ENCODE measurements at places on chromosomes 2 and 18.

DNA sequence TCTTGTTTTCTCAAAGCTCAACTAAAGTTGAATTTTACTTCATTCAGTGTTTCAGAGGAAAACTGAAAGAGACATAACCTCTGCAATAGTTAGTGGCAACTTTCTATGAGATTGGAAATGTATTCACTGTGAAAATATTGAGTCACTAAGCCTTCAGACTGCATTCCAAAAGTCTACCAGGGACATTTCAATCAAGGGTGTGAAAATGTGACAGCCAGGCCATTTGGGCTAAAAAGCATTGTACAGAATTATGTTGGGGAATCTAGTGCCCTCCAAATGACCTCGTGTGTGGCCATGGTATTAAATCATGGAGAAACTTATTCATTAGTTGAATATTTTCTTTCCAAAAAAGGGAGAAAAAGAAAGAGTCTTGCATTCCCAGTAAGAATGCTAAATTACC is 251.9 kb downstream of the GRB14 start:
- no peak for DNase-seq

DNA sequence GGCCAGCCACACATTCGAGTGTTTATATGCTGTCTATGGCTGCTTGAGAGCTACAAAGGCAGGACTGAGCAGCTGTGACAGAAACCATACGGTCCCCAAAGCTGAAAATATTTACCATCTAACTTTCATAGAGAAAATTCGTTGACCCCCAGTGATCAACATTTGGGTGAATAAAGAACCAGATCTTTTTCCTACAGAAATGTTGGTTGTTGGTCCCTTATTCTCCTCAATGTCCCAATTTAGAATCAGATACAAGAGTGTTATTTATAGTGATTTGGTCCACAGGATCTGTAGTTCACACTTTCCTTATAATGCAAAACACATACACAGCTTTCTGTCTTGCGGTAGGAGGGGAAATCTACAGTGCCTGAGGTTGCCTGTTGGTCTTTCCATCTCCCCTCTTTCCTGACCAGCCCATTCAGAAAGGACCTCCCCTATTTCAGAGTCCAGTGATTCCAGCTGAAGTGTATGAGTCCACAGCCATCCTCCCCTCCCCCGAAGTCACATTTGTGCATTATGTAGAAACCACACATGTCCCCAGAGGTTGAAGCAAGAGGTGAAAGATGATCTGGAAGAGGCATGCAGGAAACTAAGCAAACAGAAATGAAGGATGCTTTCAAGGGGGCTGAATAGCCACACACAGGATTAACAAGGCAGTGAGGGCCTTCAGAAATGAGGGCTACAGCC is 61.9 kb downstream of the SPRED2 start:
- DNase-seq = no peak

GRCh38 chr2:217402761-217403383 is 543.0 kb upstream of the TNP1 start:
- no peak for DNase-seq

- DNase-seq = no peak
These were observed 767.9 kb upstream of the ID2 start for GRCh38 chr2:7913974-7914373.

DNA sequence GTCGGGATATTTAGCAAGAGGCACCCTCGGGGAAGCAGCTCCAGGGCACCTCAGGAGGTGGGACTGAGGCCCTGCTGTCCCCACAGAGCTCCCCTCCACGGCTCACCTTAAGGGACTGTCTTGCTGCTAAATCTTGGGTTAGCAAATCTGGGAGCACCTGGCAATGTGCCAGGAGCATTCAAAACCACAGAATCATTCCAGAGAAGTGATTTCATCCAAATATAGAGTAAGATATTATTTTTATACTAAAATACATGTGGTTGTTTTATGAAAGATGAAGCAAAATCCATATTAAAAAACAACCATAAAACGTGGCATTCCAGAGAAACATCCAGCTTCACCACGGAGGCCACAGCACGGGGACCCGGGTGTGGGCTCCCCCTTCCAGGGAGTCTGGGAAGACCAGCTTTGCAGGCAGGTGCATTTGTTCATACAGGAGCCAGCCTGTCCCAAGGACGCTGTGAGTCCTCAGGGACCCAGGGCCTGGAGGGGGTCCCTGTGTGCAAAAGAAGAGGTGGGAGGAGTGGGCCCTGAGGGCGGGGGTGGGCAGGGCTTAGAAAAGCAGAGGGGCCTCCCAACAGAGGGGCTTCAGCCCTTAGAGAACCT is 16.3 kb downstream of the HS1BP3 start:
- no peak for DNase-seq

DNA sequence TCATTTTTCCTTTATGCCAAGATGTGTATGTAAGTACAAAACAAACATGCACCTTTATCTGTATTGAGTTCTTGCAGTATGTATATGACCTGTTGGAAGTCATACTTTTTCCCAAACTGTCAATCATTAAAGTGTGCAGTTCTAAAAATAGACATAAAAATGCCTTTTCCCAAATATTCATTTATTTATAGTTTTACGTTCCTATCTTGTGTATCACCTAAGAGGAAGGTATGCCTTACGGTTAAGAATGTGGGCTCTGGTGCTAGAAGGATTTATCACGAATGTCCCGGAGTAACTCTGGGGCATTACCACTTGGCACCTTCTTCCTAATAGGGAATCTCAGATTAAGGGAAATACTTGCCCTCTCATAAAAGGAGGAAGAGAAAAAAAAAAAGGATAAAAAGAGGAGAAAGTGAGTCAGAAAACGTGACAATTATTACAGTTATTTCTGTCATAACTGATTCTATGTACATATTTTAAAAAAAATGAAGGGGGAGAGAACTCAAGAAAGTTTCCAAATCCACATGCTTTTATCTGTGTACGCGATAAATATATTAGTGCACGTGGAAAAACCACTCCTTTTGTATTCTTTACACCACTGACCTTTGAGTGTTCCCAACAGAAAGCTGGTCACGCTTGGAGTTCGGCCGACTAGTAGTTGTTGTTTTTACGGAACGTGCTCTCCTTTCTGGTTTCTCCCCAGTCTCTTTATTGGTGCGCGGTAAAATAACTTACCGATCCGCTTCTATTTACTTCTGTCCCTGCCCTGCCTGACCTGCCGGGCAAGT is 721 bp downstream of the MCEE start:
- DNase-seq = no peak

DNA sequence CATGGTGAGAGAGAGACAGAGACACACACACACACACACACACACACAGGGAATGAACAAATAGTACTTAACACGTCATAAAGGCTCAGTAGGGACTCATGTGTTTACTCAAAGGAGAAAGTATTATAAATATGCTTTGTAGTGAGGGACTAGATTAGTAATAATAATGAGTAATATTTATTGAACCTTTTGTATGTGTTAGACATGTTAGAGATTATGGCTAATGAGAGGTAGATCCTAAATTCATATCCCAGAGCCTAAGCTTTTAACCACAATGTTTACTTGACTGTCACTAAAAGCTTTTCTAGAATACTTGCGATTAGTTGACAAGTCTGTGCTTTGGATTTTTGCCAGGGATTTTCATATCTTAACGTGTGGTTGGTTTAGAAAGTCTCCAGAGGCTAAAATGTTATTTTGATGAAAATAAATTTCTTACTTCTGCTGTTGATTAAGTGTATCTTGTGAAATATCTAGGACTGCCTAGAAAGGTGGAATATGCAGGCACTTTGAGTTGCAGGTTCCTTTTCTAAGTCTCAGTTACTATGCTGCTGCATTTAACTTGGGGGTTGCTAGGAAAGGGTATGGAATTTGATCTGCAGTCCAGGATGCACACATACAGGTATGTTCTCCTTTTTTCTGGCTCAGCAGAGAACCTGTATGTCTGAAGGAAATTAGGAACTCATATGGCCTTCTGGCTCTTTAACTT is 64.5 kb downstream of the UBR3 start:
- no peak for DNase-seq

GRCh38 chr2:21860907-21861306 is 737.1 kb downstream of the TDRD15 start:
- DNase-seq = no peak

GRCh38 chr18:59149416-59149815 is 9.7 kb downstream of the SEC11C start:
- no peak for DNase-seq

- DNase-seq = no peak
These were observed 71.6 kb downstream of the GNAL start for GRCh38 chr18:11760498-11761167.

GRCh38 chr2:40513201-40513600 is 61.3 kb upstream of the SLC8A1 start:
- DNase-seq = no peak

- no peak for DNase-seq
These were observed 72.6 kb upstream of the NOL4 start for GRCh38 chr18:34297287-34297686.

GRCh38 chr18:77131652-77132368 is 773 bp downstream of the MBP start:
- no peak for DNase-seq

DNA sequence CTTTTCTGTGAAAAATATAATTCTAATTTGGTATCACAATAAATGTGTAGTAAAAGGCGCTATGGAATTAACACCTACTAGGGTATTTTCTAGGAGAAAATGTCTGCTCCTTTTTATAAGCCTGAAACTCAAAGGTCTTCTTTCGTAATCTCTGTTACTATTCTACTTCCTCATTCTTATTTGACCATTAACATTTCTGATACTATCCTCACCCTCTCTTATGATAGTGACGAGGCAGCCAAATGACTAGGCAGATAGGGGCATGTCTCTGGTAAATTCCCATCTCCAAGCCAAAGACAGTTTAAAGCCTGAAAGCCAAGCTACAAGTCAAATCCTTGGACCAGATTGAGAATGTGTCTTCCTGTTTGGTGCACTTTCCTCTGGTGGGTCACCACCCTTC is 251.7 kb downstream of the LRRTM4 start:
- DNase-seq = no peak

DNA sequence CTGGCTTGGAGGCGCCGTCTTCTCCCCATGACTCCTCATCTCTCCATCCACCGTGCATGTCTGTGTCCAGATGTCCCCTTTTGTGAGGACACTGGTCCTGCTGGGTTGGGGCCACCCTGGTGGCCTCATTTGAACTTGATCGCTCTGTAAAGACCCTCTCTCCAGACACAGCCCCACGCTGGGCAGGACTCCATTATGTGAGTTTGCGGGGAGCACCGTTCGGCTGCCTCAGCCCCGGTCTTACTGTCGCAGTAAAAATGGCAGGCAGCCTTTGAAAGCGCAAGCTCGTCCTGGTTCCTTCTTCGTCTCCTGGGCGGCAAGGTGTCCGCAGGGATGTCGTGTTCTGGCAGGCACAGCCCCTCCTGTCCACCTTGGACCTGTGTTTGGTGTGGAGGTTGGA is 17.7 kb downstream of the NFATC1 start:
- DNase-seq = no peak

DNA sequence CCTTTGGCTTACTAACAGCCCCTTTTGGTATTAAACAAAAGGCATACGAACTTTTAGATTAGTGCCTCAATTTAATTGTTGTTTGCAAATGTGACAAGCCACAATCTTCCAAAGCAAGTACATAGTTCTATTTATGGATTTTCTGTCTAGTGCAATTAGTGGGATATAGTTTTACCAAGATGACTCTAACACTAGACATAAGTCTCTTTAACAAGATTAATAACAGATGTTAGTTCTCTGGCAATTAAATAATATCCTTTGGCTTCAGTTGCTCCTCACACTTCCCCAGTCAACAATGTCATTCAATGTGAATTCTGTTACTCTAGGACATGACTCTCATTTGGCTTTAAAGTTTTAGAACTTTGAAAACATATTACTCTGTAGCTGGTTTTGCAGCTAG is 16.7 kb upstream of the MC4R start:
- DNase-seq = no peak

DNA sequence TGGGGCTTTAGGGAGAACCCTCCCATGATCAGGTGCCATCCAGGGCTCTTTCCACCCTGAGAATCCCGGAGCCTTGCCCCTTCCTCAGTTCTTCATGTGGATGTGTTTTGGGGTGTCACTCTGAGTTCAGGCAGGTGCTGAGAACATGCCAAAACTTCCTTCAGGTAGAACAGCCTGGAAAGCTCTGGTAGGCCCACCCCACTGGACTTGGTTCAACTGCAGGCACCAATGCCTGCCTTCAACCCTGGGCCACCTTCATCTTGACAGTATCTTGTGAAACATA is 85.8 kb downstream of the EPAS1 start:
- no peak for DNase-seq

GRCh38 chr2:72143441-72144273 is 4.0 kb downstream of the CYP26B1 start:
- DNase-seq = no peak

DNA sequence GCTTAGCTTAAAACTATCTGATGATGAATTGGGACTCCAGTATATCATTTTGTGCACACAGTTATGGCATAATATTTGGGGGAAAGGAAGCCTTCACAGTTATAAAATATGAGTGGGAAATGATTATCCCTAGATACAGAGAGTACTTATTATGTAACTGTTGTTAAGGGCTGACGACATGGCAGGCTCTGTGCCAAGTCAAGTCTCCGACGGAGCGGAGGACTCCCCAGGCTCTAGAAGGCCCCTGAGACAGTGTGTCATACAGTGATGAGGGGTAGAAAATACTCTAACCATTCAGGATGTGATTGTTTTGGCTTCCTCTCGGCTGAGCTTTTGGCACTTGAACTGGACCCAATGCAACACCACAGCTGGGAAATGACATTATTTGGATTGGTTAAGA is 211.8 kb downstream of the SLC8A1 start:
- DNase-seq = no peak

DNA sequence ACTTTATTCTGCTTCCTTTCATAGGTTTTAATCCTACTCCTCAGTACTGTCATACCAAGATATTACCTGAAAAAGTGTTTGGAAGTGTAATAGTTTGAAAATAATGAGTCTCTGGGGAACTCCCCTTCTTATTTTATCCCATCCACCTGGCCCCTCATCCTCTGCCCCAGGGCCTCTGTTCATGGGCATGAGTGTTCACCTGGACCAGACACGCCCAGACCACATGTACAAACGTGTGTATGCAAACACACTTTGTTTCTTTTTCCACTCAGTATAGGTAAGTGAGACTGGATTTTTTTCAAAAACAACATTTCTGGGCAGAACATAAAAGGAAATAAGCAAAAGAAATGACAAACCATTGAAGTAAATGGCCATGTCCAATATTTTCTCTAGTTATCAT is 62.1 kb upstream of the THSD7B start:
- DNase-seq = no peak

DNA sequence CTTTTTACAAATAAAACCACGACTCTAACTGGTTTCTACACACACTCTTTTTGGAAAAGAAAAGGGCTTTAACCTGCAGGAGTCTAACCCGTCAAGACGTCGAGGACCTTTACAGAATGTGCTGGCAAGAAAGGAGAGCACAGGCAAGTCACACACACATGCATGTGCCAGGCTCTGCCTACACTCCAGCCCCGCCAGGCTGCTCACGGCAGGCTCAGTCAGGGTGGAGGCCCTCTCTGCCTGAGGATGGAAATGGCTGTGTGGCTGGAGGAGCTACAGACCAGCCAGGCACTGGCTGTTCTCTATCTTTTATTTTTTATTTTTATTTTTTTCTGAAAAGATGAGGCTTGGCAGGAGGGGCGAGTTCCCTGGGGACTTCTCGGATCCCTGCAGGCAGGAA is 10.2 kb downstream of the SIX3 start:
- DNase-seq = no peak

GRCh38 chr2:217788669-217789002 is 214.2 kb downstream of the TNS1 start:
- no peak for DNase-seq
